ENCODE measurements at places on chromosomes 4 and X. TPM values are rescaled to one million over a fixed set of nuclear protein-coding genes. Genes with fewer than 3 reads are reported as not detected.

COL25A1 gene
- polyA plus RNA-seq, result 4.7 TPM

KIT gene
- polyA plus RNA-seq, result 11.2 TPM

MTCP1 gene
- polyA plus RNA-seq, result 17.1 TPM

HELT gene
- polyA plus RNA-seq, result not detected

C4orf54 gene
- polyA plus RNA-seq, result 134 TPM

GUCY1A1 gene
- polyA plus RNA-seq, result 17.5 TPM

KLB gene
- 0.05 TPM for polyA plus RNA-seq

SAGE1 gene
- not detected for polyA plus RNA-seq

SMIM31 gene
- polyA plus RNA-seq, result not detected

NWD2 gene
- polyA plus RNA-seq, result not detected

GLUD2 gene
- 3.0 TPM for polyA plus RNA-seq

DIPK2B gene
- polyA plus RNA-seq, result 23.5 TPM

DNA sequence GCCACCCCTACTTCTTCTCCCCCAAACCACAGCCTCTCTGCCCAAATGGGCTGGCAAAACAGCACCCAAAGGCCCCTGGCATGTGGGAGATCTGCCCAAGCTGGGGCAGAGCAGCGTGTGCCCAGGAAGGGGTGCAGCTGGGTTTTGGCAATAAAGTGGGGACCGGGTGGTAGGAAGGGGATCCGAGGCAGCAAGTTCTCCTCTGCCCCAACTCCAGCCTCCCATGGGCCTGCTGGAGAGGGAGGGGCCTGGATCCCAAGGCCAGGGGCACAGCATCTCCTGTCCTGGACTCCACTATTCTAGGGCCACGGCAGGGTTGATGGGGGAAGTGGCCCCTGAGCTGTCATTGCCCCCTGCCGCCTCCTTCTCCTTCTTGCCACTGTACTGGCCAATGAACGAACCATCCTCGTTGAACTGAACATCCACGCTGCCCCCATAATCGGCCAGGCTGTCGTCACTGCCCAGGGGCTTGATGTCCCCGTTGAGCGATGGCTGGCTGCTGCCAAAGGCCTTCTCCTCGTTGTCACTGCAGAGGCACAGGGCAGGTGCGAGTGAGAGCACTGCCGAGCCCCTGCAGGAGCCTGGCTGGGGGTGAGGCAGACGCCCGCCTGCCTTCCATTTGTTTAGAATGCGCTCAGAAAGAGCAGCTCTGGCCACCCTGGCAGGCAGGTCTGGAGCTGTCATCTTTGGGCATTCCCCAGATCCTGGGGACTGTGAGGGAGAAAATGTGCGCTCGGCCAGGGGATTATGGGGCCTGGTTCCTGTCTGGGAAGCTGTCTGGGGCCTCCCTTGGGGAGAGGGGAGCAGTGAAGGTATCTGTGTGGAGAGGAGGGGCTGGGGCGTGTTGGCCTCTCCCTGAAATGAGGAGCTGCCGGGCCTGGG lies 23.4 kb downstream of the L1CAM start:
- DNase-seq, result no peak

GRCh38 chrX:108221301-108221864 lies 129.8 kb downstream of the ATG4A start:
- DNase-seq, result peak; percentile 29

DNA sequence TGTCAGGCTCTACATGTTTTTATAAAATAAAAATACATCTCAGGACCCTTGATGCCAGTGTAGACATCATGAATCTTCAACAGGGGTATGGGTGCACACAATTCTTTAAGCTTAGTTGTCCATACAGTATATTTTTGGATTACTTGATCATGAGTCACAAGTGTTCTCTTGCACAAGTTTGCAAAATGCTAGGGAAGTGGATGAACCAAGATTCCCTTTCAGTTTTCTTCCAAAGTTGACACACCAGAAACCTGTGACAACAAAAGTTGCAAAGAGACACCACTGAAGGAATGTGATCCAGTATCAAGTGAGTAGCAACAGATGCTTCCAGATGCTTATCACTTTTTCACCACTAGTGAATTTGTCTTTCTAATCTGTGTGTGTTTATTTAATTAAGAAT lies 1021.2 kb downstream of the PCDH7 start:
- no peak for DNase-seq

GRCh38 chrX:122552286-122552800 lies 631.7 kb upstream of the GRIA3 start:
- DNase-seq, result no peak

DNA sequence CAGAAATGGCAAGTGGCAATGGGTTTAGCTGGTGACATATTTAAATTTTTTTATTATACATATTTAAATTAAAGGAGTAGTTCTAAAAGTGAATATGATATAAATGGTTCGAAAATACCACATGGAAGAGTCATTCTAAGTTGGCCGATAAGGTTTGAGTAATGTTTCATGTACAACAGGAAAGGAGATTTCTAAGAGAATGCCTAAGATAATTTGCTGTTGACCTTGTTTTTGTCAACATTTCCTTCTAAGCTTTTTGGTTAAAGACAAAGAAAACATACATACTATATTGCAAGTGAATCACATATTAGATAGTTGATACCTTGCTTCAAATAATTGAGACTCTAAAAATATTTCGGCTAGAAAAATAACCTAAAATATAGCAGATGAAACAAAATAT lies 526.6 kb upstream of the SLIT2 start:
- DNase-seq, result no peak

DNA sequence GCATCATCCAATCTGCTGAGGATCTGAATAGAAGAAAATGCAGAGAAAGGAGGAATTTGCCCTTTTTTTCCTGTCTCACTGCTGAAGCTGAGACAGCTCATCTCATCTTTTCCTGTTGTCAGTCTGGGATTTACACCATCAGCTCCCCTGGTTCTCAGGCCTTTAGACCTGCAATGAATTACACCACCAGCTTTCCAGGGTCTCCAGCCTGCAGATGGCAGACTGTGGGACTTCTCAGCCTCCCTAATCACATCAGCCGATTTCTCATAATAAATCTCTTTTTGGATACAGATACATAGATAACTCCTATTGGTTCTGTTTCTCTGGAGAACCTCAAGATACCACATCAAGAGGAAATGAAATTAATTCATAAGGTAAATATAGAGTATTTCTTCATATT lies 134.6 kb upstream of the MAB21L2 start:
- no peak for DNase-seq

- peak; percentile 34 for DNase-seq
Observed at GRCh38 chr4:21768349-21769310, 179.9 kb downstream of the KCNIP4 start.

GRCh38 chr4:125041372-125041930 lies 273.3 kb upstream of the FAT4 start:
- DNase-seq, result no peak

DNA sequence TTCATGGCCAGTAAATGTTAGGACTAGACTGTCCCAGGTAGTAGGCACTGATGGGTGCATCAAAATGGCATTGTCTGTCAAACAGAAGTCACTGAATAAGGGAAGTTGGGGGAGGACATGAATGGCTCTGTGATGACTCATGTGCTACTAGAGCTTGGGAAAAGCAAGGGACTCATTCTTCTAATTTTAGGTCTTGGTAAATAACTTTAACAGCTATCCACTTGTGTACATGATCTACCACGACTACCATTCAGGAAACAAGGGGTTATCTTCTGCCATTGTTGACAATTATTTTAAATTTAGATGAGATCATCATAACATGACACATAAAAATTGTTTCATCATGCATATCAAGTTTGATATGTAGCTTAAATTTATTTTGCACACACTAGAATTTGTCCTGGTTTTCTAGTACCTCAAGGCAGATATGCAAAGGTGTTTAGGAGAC lies 6.3 kb downstream of the AREG start:
- no peak for DNase-seq

DNA sequence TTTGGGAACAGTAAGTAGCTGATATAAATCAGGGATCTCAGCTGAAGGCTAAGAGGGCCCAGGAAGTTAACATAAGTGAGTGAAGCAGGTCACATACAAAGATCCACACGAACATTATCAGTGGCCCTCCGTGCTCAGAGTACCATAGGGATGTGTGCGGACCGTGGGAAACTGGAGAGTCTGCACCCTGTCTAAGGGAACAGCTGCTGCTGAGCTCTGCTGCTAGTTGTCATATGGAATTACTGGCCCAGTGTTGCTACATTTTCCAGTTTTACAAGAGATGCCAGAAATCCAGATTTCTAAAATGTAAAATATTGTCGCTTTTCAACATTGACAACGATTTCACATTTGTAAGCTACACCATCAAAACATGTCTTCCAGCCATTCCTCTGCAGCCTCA lies 90.5 kb downstream of the RTL5 start:
- DNase-seq, result no peak

DNA sequence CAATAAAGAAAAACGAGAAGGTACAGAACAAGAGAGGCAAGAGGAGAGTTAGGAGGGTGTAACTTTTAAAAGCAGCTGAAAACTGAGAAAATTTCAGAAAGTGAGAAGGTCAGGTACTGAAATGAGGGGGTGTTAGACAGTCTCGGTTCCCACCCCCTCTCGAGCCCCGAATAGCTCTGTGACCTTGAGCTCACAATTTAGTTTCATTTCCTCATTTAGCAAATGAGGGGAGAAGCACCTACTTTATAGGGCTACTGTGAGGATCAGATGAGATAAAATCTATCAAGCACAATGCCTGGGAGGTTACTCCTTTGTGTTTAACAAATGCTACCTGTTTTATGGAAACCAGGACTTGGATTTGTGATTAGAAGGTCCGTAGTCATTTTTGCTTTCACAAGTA lies 4.9 kb downstream of the UGT8 start:
- no peak for DNase-seq

- no peak for DNase-seq
Observed at GRCh38 chr4:168507178-168507815, 10.4 kb downstream of the PALLD start.

GRCh38 chr4:48315728-48316630 lies 25.4 kb upstream of the SLAIN2 start:
- peak; percentile 36 for DNase-seq

DNA sequence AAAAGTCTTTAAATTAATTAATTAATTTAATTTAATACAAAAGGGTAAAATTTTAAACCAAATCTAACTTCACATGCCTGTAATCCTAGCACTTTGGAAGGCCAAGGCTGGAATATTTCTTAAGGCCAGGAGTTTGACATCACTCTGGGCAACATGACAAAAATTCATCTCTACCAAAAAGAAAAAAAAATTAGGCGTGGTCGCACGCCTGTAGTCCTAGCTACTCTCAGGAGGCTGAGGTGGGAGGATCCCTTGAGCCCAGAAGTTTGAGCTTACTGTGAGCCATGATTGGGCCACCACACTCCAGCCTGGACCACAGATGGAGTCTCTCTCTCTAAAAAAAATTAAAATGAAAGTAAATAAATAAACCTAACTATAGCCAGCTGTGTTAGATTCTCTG lies 39.2 kb upstream of the ANTXR2 start:
- peak; percentile 82 for DNase-seq

GRCh38 chr4:21835712-21836111 lies 112.9 kb downstream of the KCNIP4 start:
- DNase-seq, result no peak

DNA sequence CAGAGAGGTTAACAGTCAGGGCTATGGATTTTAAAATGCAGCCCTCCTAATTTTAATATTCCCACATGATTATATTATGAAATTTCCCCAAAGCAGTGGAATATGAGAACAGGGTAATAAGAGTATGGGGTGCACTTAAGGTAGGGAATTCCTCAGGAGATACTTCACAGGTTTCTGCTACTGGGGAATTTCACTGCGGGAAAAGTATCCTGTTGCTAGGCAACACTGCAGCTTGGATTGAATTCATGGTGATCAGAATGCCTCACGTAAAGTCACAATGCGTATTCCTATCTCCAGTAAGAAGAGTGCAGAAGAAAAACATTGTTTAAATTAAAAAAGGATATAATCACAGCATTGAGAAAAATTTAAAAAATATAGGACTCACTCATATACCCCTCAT lies 398.1 kb upstream of the RPS6KA3 start:
- DNase-seq, result no peak

DNA sequence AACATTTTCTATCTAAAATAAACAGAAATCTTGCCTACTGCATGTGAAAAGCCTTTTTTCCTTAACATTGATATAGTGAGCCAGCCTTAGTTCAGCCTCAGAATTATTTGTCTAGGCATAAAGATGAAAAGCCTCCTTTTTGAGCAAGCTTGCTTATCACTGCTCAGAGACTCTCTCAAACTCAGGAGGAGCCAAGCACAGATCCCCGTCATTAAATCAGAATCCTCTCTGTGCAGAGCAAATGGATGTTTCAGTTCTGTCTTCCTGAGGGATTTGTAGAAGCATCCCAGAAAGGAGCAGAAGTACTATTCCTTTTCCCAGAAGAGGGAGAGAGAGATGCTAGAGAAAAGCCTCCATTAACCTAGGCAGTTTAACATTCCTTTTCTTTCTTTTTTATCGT lies 186.9 kb upstream of the LNX1 start:
- DNase-seq, result no peak

DNA sequence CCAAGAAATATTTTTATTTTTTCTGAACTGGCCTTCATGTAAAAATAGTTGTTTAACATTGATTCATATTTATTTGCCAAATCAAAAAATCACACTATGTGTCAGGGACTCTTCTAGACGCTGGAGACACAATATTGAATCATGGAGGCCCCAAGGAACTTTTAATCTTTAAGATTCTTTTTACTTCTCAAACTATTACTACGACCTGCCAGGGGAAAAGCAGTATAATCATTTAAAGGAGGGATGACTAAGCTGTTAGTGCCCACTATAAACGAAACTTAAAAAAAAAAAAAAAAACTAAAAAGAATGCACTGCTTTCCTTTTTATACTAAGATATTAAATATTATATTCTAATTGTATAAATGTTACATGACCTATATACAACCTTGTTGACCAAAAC lies 84.7 kb downstream of the PPA2 start:
- no peak for DNase-seq

DNA sequence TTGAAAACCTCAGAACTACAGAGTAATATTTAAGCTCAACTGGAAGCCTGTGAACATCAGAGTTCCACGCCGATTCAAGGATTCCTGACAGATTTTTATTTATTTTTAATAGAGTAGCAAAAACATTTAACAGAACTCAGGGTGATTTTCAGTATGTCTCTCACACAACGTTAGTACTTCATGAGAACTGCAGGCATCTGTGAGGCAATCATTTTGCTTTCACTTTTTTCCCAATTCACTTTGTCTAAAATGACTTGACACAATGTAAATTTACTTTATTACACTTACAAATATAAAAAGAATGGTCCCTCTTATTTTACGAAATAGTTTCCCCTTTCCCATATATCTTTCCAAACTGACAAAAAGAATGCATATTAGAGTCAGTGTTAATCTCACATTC lies 869.5 kb upstream of the EPHA5 start:
- DNase-seq, result no peak

DNA sequence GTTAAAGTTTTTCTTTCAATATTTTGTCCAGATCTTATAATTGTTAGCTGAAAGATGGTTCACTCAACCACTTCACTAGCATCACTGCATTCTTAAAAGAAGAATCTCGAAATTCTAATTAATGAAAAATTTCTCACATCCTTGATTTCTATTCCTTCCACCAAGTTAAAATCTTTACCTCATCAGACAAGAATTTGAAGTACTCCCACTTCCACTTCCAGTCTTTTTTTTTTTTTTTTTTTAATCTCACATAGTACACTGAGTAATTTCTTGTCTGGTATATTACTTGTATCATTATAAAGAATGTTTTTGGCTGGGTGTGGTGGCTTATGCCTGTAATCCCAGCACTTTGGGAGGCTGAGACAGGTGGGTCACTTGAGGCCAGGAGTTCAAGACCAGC lies 73.2 kb downstream of the FBXW7 start:
- peak; percentile 9 for DNase-seq
